ENCODE measurements at places on chromosomes 12 and 14. TPM values are rescaled to one million over a fixed set of nuclear protein-coding genes. Genes with fewer than 3 reads are reported as not detected.

ITGA7 gene
- 0.44 TPM for total RNA-seq

ATN1 gene
- total RNA-seq: 15.0 TPM

LRRC9 gene
- not detected for total RNA-seq

MDM2 gene
- total RNA-seq: 114 TPM

KCNH5 gene
- not detected for total RNA-seq

CLECL1 gene
- not detected for total RNA-seq

C3AR1 gene
- total RNA-seq: 0.14 TPM

TAS2R46 gene
- total RNA-seq: 0.11 TPM

PMEL gene
- 1.3 TPM for total RNA-seq

NINJ2 gene
- total RNA-seq: 0.17 TPM

ALG10 gene
- total RNA-seq: 7.4 TPM

CFAP73 gene
- total RNA-seq: not detected

SCN8A gene
- 6.1 TPM for total RNA-seq

XRCC3 gene
- total RNA-seq: 33.9 TPM

TSHR gene
- total RNA-seq: not detected

SNW1 gene
- total RNA-seq: 70.2 TPM

FOXM1 gene
- 91.0 TPM for total RNA-seq

OVCH1 gene
- total RNA-seq: not detected

FOXG1 gene
- total RNA-seq: not detected

STAC3 gene
- 0.48 TPM for total RNA-seq

OAS2 gene
- total RNA-seq: 157 TPM

GPR132 gene
- total RNA-seq: not detected

MSRB3 gene
- 16.4 TPM for total RNA-seq

ENDOU gene
- total RNA-seq: 0.34 TPM

RTL1 gene
- total RNA-seq: not detected

KERA gene
- total RNA-seq: not detected

POTEG gene
- not detected for total RNA-seq

NPAS3 gene
- total RNA-seq: not detected

HOXC11 gene
- total RNA-seq: 6.3 TPM

GUCY2C gene
- total RNA-seq: not detected

SYCP3 gene
- total RNA-seq: 0.07 TPM

RERGL gene
- total RNA-seq: not detected

KLRC3 gene
- not detected for total RNA-seq

AACS gene
- 52.3 TPM for total RNA-seq

SMCO2 gene
- total RNA-seq: 0.75 TPM

DCTN2 gene
- total RNA-seq: 112 TPM
